H1 (cell line): ENCODE measurements at places on chromosomes 3 and 15. TPM values are rescaled to one million over a fixed set of nuclear protein-coding genes. Genes with fewer than 3 reads are reported as not detected.

GRCh38 chr15:67783303-67783702, 42.0 kb upstream of the SKOR1 start:
- DNase-seq: no peak

DNA sequence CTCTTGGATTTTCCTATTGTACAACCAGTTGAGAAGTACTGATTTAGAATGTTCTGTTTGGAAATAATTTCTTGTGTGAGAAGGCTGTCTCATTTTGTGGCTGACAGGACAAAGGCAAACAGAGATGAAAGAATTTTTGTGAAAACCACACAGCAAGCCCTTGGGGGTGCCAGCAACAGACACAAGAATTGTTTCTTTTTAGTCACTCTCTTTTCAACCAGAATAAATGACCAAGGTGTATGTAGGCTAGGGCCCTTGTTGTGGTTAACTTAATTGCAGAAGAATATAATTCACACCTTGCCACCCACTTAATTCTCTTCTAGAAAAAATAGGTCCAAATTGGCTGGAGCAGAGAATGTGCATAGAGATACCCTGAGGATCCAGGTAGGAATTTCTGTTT, 329.4 kb upstream of the TBC1D5 start:
- DNase-seq: no peak

GRCh38 chr3:196227121-196227561, 10.8 kb downstream of the SLC51A start:
- no peak for DNase-seq

DNA sequence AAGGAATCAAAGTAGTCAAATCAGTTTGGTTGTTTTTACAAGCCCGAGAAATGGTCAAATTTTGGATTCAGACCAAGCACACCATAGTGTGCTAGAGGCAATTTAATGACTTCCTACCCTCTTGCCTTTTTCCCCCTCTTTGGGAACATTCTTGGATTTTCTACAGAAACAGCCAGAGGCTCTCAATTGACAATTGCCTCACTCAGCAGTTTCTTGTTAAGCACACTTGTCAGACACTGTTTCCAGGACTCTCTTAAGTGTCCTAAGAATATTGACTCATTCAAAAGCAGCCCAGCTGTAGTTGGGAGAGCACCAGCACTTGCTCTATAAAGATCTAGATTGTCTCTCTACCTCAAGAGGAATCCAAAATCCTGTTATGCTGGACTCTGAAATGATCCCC, 1.5 kb upstream of the SLC35G2 start:
- DNase-seq: no peak

DNA sequence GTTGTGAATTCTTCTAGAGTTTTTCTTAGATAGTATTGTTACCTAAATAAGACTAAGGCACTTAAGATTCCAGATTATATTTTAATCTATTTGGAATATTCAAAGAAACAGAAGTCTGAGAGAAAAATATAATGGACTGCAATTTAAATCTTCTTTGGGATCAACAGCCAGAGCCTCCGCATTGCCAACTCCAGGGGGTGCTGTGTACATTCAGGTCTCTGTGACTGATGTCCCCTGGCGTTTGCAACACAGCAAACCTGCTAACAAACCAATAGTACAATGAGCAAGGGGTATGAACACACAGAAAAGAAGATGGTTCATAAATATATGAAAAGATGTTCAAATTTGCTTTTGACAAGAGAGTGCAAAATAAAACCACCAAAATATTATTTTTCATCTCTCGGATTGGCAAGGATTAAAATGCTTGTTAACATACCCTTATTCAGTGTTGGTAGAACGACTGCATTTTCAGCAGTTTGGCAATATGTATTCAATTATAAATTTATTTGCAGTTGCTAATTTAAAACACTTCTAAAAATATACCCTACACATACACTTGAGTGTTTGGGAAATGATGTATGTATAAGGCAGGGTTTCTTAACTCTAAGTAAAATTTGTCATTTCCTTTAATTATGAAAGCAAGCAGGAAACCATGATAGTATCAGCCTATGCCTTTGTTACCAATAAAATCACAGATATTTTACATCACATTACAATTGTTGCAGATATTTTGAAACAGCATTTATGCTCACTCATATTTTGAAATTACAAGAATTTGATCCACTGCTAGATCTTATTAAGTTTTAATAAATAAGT, 16.1 kb upstream of the TM4SF1 start:
- DNase-seq: peak; percentile 33

- DNase-seq: no peak
These were observed 5.3 kb upstream of the REC114 start for GRCh38 chr15:73437543-73438109.

DNA sequence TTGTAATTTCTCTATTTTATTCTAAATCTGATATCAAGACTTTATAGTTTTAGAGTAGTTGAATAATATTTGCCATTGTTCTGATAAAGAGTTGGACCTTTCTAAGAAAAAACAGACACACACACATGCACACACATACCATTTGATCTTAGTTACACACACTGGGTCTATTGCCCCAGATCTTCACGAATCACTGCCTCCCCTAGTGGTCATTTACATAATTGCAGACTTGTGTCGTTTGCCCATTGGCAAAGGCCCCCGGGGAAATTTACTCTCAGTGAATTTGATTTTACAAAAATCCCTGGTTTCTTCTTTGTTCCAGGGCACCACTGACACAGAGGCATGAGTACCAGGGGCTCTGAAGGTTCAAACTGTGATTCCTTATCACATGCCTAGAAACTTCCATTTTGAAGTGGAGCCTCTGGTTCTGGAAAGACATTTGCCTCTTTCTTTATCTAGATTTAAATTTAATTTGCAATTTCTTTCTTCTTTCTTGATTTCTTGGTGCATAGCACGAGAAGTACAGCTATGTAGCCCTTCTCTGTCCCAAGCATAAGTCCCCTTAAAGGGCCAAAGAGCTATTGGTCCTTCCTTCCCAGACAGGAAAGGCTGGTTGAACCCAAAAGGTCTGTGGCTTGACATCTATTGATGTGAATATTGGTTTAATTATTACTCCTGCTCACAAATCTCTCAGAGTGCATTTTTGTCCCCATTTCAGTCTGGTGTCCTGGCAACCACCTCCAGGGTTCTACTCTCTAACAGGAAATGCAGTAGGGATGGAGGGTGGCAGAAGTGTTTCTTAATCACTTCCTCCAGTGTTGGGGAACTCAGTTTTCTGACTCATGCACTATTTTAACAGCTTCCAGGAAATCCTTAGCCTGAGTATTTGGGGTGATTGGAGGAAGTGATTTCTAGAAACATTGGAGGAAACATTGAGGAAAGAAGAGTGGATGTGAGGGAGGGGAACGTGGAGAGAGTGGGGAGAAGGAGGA, 32.4 kb upstream of the SLC6A11 start:
- DNase-seq: peak; percentile 5

Gene FEZF2
- not detected in 2 replicates for total RNA-seq

Gene GRK7
- not detected in 2 replicates for total RNA-seq

Gene LOXL1
- total RNA-seq: 8.1 and 9.3 TPM in 2 replicates

Gene MGA
- 53.2 and 55.7 TPM in 2 replicates for total RNA-seq
